ENCODE measurements at places on chromosomes 7 and 10. TPM values are rescaled to one million over a fixed set of nuclear protein-coding genes. Genes with fewer than 3 reads are reported as not detected.

- no peak for DNase-seq
These were observed 6.9 kb downstream of the TMEM140 start for GRCh38 chr7:135154734-135155133.

The IGF2BP3 gene
- polyA plus RNA-seq = 27.5 TPM

The GJD4 gene
- 4.2 TPM for polyA plus RNA-seq

DNA sequence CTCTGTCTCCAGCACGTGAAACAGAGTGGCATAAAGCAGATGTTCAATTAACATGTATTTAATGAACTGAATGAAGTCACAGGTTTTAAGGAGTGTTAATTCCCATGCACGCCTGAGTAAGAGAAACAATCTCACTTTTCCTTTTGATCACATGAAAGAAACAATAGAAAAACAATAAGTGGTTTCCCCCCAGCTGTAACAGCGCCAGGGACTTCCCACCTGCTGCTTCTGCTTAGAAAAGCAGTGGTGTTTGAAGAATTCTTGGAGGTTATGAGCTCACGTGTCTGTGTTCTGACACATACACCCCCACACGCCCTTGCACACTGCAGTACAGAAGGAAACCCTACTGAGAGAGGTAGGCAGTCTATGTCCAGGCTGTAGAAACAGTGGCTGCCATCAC lies 51.3 kb upstream of the FRMD4A start:
- DNase-seq = no peak

GRCh38 chr10:29737074-29737593 lies 102.4 kb upstream of the SVIL start:
- DNase-seq = peak; percentile 60

GRCh38 chr7:139918480-139918879 lies 89.4 kb downstream of the TBXAS1 start:
- peak; percentile 34 for DNase-seq

GRCh38 chr10:113103131-113103840 lies 153.2 kb downstream of the TCF7L2 start:
- DNase-seq = no peak

GRCh38 chr10:120282846-120283492 lies 174.1 kb upstream of the PLPP4 start:
- no peak for DNase-seq

- DNase-seq = no peak
These were observed 701 bp downstream of the MTPAP start for GRCh38 chr10:30348378-30348776.

The CNPY1 gene
- not detected for polyA plus RNA-seq

The TMEM229A gene
- polyA plus RNA-seq = 0.09 TPM

Data from hindlimb muscle (tissue), 1 donor.